Astrocyte (in vitro differentiated cells and primary cell): ENCODE measurements at places on chromosomes 7 and 10. TPM values are rescaled to one million over a fixed set of nuclear protein-coding genes. Genes with fewer than 3 reads are reported as not detected.

DNA sequence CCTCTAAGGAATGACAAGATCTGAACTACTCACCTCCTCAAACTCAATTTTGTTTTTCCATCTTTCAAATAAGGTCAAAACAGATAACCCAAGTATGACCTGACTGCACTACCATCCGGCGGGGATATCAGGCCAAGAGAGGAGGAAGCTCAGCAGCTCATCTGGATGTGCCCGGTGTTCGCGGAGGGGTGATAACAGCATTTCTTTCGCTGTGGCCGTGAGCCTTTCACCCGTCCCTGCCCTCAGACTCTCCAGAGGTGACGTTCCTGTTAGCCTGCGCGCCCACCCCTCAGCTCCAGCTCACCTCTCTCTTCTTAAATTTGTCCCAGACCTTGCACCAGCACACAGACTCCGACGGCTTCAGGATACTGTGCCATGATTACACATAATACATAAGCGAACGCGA, 526 bp downstream of the ZNF248 start:
- H3K4me3 ChIP-seq, result peak overlapping the region; percentile 81
- H3K27ac ChIP-seq, result peak overlapping the region; percentile 94
- H3K4me1 ChIP-seq, result peaks cover 6% of the 10 kb centered on the region

PHKG1 gene
- not detected in 2 replicates for total RNA-seq

FAM25C gene
- total RNA-seq, result not detected in 2 replicates

GRCh38 chr10:32028710-32029109, 27.5 kb downstream of the KIF5B start:
- DNase-seq, result no peak
- H3K4me1 ChIP-seq, result no peaks in the 10 kb centered on the region
- H3K4me3 ChIP-seq, result no peak overlapping the region
- no peak overlapping the region for H3K27ac ChIP-seq

GRCh38 chr10:92972066-92972870, 88.3 kb upstream of the CYP26C1 start:
- H3K4me3 ChIP-seq, result no peak overlapping the region
- peak overlapping the region; percentile 31 for H3K27ac ChIP-seq
- DNase-seq, result peak; percentile 84
- no peaks in the 10 kb centered on the region for H3K36me3 ChIP-seq
- H3K4me1 ChIP-seq, result peaks cover 14% of the 10 kb centered on the region

C7orf33 gene
- not detected in 2 replicates for total RNA-seq

- H3K27me3 ChIP-seq, result no peaks in the 10 kb centered on the region
- peak; percentile 91 for DNase-seq
- H3K27ac ChIP-seq, result no peak overlapping the region
- H3K4me3 ChIP-seq, result no peak overlapping the region
- H3K4me1 ChIP-seq, result peaks cover 37% of the 10 kb centered on the region
- no peaks in the 10 kb centered on the region for H3K36me3 ChIP-seq
These were observed 6.2 kb upstream of the MACC1 start for GRCh38 chr7:20223356-20223755.

DNA sequence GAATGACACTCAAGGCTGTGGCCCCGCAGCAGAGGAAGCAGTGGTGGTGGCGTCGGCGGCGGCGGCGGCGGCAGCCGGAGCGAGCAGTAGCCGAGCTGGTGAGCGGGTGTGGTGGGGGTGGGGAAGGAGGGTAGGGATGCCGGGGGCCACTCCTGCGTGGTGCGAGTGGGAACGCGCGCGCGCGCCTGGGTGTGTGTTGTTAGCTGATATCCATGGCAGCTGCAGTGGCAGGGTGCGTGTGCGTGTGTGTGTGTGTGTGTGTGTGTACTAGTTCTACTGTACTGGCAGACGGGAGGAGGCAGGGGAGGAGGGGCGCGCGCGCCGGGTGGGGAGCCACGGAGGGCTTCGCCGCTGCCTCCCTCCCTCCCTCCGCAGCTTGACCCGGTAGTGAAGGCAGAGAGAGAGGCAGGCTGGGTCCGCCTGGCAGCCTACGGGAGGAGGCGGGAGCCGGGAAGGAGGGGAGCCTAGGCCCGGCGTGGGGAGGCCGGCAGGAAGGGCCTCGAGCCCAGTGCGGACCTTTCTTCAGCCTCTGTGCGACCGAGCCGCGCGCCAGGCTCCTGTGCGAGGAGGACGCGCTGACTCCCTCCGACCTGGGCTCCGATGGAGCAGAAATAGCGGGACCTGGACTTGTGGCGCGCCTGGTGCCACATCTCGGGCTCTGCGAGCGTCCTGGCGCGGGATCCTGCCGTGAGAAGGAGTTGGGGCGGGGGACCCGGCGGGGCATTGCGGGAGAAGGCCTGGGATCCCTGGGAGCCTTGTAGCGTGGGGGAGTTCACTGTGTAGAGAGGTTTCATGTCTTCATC, at the start of gene MAGI2:
TSS of gene MAGI2 (minus strand) at position 110 of the 803 bp plus-strand sequence. CDS start 347 bp downstream, outside the sequence.
- peak within 1 kb of the TSS; percentile 80 for H3K4me3 ChIP-seq
- no peaks in the 10 kb centered on the region for H3K27me3 ChIP-seq
- no peaks in the 10 kb centered on the region for H3K36me3 ChIP-seq
- H3K4me1 ChIP-seq, result peaks cover 18% of the 10 kb centered on the region
- H3K27ac ChIP-seq, result peak within 1 kb of the TSS; percentile 81

SAP25 gene
- total RNA-seq, result 1.4 and 1.9 TPM in 2 replicates

- no peaks in the 10 kb centered on the region for H3K36me3 ChIP-seq
- H3K27ac ChIP-seq, result no peak overlapping the region
- peaks cover 27% of the 10 kb centered on the region for H3K4me1 ChIP-seq
- H3K4me3 ChIP-seq, result no peak overlapping the region
These were observed 132.6 kb downstream of the RGS10 start for GRCh38 chr10:119409906-119410305.

ALDH18A1 gene
- total RNA-seq, result 121 and 130 TPM in 2 replicates

VAX1 gene
- 0.34 and 0.62 TPM in 2 replicates for total RNA-seq
